ENCODE measurements at places on chromosomes 4 and X.

DNA sequence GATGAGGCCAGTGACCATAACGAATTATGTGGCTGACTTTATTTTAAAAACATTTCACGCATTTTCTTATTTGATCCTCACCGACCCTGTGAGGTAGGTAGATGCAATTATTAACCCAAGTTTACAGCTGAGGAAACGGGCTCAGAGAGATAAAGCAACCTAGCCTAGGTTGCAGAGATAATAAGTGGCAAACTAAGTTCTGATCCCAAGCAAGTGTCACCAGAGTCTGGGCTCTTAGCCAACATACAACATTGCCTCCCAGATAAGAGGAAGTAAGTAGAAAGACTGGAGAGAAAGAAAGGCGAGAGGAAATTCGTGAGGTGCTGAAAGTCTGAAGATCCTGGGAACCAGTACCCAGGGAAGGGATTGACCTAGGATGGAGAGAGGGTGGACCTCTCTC, 77.4 kb upstream of the GPR50 start:
- no peak for DNase-seq

- no peak for DNase-seq
Observed at GRCh38 chr4:7276515-7276914, 84.2 kb downstream of the SORCS2 start.

DNA sequence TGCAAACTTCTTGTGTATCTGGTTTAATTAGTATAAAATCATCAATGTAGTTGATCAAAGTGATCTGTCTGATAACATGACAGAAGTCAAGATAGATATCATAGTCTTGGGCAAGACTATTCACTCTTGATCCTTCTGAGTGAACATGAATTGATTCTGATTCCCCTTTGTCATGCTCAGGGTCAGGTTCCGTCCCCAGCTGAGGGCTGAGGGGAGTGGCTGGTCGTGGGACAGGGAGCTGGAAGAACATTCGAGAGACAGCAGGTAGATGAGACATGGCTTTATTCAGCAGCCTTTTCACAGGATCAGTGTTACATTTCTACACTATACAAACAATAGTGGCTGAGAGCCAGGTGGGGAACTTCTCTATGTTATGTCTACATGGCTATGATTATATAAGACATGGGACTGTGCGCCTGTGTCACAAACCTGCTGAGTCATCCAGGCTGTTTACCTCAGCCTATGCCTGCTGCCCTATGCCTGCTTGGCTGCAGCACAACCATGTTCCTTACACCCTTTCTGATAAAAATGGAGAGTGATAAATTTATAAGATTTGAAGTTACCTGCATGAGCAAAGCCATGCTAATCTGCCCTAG, 586.9 kb upstream of the NR3C2 start:
- DNase-seq = no peak

DNA sequence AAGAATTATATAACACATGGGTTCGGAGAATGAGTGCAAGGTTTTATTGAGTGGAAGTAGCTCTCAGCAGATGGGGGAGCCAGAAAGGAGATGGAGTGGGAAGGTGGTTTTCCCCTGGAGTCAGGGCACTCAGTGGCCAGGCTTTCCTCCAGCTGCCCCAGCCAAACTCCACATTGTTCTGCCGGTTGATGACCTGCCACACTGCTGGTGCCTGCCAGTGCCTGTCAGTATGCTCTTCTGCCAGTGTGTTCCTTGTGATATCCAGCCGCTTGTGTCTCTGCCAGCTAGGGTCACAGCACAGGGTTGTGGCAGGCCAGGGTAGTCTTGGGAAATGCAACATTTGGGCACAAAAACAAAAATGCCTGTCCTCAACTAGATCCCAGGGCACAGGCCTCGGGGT, 604.8 kb upstream of the TECRL start:
- no peak for DNase-seq

DNA sequence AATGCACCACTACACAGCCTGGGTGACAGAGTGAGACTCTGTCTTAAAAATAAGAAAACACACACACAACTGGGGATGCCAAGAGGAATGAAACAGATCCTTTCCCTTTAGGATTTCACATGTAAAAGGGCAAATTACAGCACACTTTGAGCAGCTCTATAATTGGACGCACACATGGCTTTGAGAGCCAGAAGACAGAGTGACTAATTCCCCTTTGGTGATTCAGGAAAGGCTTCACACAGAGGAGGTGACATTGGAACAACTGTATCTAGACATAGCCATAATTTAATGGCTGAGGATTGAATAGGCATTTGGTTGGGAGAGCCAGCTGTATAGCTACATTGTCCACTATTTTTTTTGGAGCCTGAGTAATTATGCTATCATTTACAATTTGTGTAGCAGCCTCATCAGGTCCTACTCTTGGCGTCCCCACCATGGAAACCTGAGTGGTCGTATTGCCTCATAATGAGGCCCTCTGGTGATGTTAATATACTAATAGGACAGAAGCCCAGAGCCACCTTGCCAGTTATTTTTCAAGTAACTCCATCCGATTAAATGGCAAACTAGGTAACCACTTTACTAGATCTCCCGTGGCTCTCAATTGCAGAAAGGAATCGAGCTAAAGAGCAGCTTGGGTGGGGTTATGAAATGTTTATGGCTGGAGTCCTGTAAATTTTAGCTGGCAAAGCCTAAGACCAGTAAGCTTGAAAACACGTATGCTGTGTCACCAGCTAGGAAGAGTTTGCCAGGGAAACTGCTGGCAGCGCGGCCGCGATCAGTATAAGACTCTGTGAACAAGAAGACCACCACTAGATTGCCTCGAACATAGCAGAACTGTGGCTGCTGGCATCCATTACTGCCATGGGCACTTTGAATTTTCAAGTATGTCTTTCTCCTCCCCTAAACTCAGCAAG, 8.5 kb upstream of the PPEF1 start:
- no peak for DNase-seq

DNA sequence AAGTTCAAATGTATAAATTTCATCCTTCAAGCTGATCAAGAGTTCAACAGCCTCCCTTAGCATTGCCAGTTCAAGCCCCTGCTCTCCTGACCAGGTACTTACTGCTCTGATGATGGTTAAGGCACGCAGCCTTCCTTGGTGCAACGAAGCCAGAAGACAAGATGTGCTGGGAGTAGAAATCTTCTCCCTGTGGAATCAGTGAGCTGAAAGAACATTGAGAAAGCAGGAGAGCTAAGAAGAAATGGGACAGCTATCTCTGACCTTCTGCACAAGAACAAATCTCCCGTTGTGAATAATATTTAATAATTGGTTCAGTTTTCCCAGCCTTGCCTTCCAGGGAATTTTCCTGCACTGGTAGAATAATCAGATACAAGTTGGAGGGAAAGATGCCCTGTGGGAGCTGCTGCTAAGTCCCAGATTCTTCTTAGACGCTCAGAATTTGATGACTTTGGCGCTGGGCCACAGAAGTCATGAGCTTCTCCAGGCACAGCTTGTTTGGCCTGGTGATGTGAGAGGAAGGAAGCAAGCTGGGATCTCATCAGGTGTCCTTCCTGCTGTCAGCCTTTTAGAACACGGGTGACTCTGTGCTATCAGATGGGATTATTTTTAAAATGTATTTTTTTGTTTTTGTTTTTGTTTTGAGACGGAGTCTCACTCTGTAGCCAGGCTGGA, 77.8 kb downstream of the CD38 start:
- no peak for DNase-seq

GRCh38 chrX:70026851-70027200, 22.9 kb downstream of the AWAT2 start:
- no peak for DNase-seq

Measured in stimulated activated CD8-positive, alpha-beta memory T cell treated with anti-CD3 and anti-CD28 coated beads, Interleukin-15, amount 100 ng/mL, for 48 hours (primary cell).